Activated naive CD8-positive, alpha-beta T cell treated with anti-CD3 and anti-CD28 coated beads, Interleukin-2, amount 10 ng/mL, durations not matched to agents 7 days and 5 days (primary cell): ENCODE measurements at places on chromosomes 2 and 18. TPM values are rescaled to one million over a fixed set of nuclear protein-coding genes. Genes with fewer than 3 reads are reported as not detected.

ALLC gene
- not detected for total RNA-seq

AQP12A gene
- not detected for total RNA-seq

DPP4 gene
- 107 TPM for total RNA-seq

TMEM247 gene
- total RNA-seq: not detected

ASB18 gene
- not detected for total RNA-seq

RAB6C gene
- total RNA-seq: 0.11 TPM

PHLPP1 gene
- 5.8 TPM for total RNA-seq

SP9 gene
- total RNA-seq: not detected

CTAGE1 gene
- not detected for total RNA-seq

SPDYA gene
- 1.4 TPM for total RNA-seq

DNA sequence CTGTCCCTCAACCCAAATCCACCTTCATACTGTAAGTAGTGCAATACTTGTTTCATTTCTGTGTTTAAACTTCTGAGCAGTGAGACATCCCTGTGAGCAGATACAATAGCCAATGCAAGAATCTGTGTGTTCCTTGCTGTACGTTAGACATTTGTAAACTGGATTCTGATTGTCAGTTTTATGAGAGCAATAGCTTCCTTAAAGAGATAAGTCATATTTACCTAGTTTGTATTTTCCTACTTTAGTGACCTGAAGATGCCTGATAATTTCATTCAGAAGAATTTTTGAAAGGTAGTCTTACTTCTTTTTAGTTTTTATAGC is 90.7 kb downstream of the DPP4 start:
- DNase-seq: no peak

- DNase-seq: no peak
Measured at GRCh38 chr2:207334624-207335371, 169.1 kb upstream of the KLF7 start.

- no peak for DNase-seq
Measured at GRCh38 chr18:9109523-9109922, 7.0 kb downstream of the NDUFV2 start.

DNA sequence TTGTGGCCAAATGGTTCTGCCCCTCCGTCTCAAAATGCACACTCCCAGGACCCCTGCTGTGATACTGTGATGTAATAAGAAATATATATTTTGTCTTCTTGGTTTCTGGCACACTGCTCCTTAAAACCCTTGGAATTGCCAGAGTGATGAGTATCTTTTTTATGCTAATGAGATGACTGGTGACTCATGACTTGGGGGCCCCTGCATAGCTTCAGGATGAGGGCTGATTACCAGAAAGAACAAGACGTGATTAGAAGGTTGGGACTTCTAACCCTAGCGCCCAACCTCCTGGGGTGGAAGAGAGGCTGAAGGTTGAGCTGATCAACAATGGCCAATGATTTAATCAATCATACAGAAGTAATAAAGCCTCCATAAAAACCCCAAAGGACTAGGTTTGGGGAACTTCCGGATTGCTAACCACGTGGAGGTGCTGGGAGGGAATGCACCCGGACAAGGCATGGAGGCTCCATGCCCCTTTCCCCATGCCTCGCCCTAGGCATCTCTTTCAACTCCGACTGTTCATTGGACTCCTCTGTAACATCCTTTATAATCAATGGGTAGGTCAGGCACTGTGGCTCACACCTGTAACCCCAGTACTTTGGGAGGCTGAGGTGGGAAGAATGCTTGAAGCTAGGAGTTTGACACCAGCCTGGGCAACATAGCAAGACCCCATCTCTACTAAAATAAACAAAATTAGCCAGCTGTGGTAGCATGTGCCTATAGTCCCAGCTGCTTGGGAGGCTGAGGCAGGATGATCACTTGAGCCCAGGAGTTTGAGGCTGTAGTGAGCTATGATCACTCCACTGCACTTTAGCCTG is 89.1 kb downstream of the HS1BP3 start:
- no peak for DNase-seq

- no peak for DNase-seq
Measured at GRCh38 chr2:110718990-110719389, 13.4 kb upstream of the ACOXL start.

DNA sequence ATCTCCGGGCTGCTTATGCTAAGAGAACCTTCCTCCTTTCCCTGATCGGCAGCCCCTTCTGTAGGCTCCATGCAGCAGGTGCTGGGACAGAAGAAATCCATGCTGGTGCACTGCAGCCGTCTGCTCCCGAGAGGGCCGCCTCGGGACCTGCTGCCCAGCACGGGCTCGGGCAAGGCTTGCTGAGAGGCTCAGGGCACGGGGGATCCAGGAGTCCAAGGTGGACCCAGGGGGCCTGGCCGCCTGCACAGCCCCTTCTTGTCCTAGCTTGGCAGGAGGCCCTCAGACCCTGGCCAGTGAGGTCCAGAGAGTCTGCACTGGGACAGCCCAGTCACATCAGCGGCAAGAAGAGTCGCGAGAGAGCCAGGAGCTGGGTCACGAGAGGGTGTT is 13.3 kb upstream of the DUSP2 start:
- no peak for DNase-seq

DNA sequence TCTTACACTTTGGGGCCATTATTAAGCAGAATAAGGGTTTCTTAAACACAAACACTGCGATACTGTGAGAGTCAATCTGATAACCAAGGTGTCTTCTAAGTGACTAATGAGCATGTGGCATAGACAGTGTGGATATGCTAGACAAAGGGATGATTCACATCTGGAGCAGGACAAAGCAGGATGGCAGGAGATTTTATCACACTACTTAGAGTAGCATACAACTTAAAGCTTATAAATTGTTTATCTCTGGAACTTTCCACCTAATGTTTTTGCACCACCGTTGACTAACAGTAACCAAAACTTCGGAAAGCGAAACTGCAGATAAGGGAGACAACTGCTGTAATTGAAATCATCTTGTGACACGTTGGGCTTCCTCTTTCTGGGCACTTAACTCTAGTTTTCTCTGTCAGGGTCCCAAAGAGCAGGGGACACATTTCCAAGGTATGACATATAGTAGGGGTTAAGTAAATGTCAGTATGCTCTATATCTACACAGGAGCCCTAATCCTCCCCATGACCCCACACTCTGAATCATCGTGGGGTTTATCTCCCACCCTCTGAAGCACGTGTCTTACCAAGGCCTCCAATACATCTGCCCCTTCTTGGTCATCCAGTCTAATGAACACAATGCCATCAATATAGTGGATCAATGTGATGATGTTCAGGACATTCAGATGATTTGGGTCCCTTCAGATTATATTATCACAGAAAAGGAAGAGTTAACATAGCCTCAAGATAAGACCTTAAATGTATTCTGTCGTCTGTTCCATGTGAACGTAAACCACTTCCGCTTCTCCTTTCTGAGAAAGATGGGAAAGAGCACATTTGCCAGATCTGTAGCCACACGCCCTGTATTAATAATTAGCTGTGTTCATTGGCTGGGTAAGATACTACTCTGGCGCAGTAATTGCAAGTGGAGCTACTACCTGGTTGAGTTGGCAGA is 78.7 kb downstream of the FTCDNL1 start:
- no peak for DNase-seq

GRCh38 chr2:224319750-224320149 is 82.2 kb downstream of the FAM124B start:
- DNase-seq: no peak

DNA sequence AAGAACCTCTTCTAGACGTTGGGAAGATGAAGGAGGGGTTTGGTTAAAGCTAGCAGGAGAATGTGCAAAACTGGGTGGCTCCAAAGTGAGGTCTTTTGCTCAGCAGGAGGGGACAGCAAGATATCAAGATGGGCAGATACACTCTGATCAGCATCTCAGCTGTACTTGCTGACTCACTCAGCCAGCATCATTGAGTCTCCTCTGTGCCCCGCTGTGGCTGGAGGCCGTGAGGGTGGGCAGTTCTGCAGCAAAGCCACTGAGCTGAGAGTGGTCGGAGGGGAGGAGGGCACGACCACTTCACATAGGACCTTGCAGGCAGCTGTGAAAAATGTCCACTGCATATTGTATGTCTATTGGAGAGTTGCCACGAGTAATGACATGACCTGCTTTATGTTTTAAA is 152.0 kb downstream of the CAPN13 start:
- DNase-seq: no peak

DNA sequence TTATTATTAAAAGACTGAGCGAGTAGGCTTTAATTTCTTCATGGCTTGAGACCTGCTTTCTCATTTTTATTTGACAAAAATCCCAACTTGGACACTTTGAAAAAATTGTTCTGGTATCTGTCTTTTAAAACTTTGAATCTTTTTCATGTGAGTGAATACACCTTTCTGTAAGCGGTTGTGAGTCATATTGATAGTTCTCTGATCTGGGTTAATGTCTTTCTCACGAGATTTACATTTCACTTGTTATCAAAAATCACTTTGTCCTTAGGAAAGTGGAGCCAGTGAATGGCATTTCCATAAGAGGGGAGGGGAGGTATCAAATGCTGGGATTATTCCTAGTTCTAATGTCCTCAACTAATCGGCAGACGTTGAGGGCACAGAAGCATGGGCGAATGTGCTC is 36.3 kb downstream of the ATP9B start:
- no peak for DNase-seq

GRCh38 chr18:41266616-41267015 is 688.4 kb upstream of the PIK3C3 start:
- no peak for DNase-seq

DNA sequence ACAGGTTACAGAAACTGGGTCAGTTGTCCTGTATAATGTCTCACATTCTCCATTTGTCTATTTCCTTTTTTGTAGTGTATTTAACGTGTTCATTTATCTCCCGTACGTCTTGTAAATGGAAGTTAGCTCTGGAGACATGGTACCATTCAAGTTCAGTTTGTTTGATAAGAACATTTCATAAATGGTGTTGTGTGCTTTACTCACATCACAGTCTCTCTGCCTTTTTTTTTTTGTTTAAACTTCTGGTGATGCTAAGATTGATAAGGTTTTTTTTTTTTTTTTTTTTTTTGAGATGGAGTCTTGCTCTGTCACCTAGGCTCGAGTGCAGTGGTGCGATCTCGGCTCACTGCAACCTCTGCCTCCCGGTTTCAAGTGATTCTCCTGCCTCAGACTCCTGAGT is 41.7 kb downstream of the UBR3 start:
- DNase-seq: no peak

GRCh38 chr2:204695506-204695905 is 150.2 kb downstream of the PARD3B start:
- DNase-seq: no peak
